HFFc6 (cell line): ENCODE measurements at places on chromosomes 7 and 10.

DNA sequence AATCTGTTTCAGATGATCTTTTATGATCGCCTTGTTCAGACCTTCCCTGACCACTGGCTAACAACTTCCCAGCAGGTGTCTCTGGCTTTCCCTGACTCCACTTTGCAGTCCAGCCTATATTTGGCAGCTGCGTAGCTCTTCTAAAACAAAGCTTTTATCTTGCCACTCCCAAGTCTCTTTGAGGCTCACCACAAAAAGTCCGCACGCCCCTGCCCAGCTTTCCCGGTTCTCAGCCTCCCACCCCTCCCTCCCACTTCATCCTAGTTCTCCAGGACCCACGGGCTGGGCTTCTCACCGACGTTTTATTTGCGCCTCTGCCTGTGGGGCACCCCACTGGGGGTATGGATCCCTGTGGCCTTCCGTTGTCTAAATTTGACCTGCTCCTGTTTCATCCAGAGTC lies 58.9 kb upstream of the USP6NL start:
- no peak for DNase-seq
- H3K4me3 ChIP-seq, result no peak overlapping the region
- H3K27ac ChIP-seq, result no peak overlapping the region
- H3K36me3 ChIP-seq, result no peaks in the 10 kb centered on the region
- H3K4me1 ChIP-seq, result peaks cover 18% of the 10 kb centered on the region

DNA sequence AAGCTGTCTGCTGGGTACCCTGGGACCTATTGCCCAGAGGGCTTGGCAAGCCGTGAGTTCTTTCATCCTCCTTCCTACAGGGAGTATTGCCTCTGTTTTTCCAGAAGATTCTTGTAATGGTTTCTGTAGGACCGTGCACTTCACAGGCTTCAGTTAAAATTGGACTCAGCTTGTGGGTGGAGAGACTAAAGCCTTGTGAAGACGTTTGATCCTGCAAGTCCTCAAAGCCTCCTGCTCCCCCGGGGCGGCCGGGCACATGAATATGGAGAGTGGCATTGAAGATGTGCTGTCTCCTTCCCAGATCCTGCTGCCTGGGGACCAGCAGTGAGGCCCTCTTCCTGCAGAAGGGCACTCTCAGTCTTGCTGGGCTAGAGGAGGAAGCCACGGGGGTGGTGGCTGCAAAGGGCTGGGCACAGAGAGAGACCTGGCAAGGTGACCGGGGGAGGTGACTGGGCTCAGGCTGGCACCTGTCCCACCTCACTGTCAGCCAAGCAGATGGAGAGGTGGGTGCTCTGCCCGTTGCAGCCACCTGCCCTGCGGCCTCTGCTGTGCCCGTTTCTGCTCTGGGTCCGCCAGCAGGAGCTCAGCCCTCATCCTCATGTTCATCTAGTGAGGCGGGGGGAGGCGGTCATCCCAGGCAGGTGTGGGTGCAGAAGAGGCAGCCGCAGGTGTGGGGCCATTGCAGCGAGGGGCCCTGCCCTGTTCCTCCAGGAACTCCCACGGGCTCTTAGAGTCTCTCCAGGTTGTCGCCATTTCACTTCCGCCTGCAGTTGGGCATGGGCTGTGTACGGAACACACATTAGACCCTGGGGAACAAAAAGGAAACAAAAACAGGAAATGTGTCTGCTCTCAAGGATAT lies 55.7 kb downstream of the TMEM209 start:
- DNase-seq, result no peak
- no peaks in the 10 kb centered on the region for H3K36me3 ChIP-seq
- no peak overlapping the region for H3K27ac ChIP-seq
- H3K27me3 ChIP-seq, result peaks cover 3% of the 10 kb centered on the region; the same call in 1 of the 2 replicates

DNA sequence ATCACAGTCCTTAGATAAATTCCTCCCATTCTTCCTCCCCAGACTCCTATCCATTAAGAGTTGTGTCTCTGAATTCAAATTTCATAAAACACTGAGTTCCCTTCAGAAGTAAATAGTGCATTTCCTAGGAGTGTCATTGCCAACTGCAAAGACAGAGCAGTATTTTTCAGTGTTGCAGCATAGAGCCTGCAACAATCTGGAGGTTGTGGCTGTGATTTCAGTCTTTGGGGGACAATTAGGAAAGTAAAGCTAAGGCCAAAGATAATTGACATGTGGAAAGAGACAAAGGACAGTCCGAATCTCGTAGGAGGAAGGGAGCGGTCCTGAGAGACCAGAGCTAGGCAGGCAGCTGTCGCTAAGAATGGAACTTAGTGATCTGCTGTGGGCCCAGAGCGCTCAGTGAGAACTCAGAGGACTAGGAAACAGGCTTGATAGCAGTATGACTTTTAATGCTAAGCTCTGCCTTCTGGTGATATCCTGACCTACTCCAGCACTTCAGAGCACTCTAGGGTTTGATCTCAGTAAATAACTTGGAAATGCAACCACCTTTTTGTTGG lies 46.2 kb downstream of the PRPF18 start:
- DNase-seq, result no peak
- no peak overlapping the region for H3K27ac ChIP-seq
- peaks cover 21% of the 10 kb centered on the region for H3K36me3 ChIP-seq

- no peak for DNase-seq
- no peak overlapping the region for H3K4me3 ChIP-seq
- H3K27ac ChIP-seq, result no peak overlapping the region
- H3K4me1 ChIP-seq, result no peaks in the 10 kb centered on the region
- H3K36me3 ChIP-seq, result no peaks in the 10 kb centered on the region
These were observed 654 bp downstream of the MUC3A start for GRCh38 chr7:100949933-100950443.
